Right renal pelvis (tissue), 4 donors: ENCODE measurements at places on chromosomes 5 and 9.

DNA sequence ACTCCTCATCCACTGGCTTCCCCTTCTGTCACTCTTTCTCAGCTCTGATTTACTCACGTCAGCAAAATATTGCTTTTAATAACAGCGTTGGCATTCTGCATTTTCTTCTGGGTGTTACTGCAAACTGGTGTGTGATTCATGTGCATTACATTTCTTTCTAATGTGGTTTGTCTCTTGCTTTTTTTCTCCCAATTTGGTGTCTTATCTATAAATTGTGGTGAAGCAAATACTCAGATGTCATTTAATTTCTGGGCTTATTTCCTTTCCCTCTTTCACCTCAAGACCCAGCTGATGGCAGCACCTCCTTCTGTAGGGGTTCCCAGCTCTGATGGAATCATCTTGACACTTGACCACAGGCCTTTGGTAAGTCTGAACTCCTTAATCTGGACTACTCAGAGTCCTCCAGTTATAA is 180.7 kb upstream of the ZNF618 start:
- no peak for DNase-seq

DNA sequence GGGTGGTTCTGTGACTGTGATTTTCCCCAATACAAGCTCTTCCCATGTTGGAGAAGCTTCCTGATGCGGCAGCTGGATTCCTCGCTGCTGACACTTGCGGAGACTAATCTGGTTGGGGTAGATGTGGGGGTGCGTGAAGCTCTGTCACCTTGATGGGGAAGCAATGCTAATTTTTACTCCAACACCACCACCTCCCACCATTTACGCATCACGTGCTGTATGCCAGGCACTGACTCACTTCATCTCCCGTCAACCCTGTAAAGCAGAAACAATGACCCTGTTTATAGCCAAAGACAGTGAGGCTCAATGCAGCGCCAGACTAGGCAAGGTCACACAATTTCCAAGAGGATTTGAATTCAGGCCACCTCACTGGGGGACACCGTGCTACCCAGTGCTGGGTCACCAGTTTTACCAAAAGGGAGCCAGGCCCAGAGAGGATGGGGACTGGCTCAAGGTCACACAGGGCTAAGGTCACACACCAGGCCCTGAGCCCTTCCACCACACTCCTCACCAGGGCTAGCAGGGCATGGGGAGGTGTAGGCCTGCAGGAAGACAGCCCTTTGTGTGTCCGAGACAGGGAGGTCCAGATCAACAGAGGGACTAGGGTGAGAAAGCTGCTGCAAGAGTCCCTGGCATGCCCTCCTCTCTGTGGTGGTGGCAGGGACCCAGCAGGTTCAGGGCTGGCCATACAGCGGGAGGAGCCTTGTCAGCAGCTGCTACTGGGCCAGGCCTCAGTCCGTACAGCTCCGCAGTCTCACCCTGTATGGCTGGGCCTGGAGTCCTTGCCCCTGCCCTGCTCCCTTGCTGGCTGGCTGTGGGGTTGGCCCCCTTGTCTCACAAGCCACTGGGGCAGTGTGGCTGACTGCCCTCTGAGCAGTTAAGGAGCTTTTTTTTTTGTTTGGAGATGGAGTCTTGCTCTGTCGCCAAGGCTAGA is 3.3 kb downstream of the STKLD1 start:
- DNase-seq, result no peak

- no peak for DNase-seq
These were observed 126.5 kb upstream of the PAPPA start for GRCh38 chr9:116027096-116027495.

DNA sequence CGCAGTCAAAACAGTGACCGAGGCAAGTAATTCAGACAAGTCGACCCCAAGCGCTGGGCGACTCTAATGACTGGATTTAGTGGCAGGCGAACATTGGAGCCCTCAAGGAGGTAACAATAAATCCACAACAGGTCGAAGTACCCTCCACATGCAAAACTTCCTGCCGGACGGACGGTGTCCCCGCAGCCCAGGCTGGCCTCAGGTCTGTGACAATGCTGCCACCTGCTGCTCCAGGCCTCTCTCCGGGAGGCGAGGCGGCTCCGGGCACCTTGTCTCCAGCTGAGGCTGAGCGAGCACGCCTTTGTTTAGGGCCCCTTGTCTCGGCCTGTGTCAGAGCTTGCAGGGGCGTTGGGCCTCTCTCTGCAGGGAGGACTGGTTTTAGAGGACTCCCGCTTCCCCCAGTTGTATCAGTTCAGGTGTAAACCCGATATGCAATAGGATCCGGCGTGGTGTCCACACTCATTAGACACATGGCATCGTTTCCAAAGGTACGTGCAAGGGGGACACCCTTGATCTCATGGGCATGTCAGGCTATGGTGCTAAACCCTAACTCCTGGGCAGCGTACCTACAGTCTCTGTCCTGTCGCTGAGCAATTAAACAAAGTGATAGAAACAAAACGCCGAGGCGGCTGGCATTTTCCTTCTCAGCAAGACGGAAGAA is 628.0 kb upstream of the ADAMTS16 start:
- peak; percentile 39 for DNase-seq

- no peak for DNase-seq
These were observed 73.7 kb downstream of the TENT4A start for GRCh38 chr5:6786786-6787495.

- DNase-seq, result no peak
These were observed 18.8 kb upstream of the FANCC start for GRCh38 chr9:95336281-95336680.

- no peak for DNase-seq
These were observed 6.8 kb downstream of the GPR150 start for GRCh38 chr5:95626701-95627100.

DNA sequence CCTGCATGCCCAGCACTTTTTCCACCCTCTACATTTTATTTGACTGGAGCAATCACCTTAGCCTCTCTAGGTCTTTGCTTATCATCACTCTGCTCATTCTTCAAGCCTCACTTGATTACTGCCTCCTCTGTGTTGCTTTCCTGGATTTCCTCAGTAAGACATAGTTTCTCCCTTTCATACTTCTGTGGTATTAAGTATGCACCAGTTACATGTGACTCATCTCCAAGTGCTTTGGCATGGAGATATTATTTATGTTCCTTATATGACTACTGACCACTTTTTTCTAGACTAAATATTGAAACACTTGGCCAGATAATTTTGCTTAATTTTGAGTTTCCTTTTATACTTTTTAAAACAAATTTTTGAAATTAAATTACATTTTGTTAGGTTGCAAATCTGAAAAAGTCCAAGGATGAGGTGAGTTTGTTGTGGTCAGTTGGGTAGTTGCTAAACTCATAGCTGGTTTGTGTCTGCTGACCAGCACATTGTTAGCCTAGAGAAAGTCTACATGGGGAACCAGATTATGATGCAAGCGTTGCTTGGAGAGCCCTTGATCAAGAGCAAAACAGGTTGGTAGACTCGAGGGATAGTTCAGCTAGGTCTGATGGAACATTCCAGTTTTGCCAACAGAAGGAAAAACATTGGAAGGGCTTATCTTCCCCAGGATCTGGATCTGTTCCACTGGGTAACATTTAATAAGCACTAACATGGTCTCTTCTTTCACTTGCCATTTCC is 140.2 kb downstream of the TMC1 start:
- DNase-seq, result no peak
